Colonic mucosa (tissue), 4 donors: ENCODE measurements at places on chromosomes 11 and 22.

DNA sequence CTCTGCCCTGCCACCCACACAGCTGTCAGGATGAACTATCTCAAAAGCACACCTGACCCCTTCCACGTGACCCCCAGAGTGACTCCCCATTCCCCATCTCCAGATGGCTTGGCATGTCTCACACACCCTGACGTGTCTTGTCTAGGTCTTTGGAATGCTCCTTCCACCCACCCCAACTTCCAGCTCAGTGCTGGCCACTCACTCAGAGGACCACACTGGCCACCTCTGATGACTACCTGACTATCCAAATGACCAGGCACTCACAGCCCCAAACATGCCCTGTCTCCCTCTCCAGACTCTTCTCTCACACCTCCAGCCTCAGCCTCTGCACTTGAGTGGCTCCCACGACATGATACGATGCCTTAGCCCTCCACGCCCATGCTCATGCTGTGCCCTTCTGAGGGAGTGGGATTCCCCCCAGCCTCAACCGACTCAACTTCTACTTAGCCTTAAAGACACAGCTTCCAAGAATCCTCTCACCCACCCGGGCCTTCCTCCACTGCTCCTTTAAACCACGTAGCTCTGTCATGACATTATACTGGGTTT lies 259.4 kb downstream of the BUD13 start:
- DNase-seq, result no peak

DNA sequence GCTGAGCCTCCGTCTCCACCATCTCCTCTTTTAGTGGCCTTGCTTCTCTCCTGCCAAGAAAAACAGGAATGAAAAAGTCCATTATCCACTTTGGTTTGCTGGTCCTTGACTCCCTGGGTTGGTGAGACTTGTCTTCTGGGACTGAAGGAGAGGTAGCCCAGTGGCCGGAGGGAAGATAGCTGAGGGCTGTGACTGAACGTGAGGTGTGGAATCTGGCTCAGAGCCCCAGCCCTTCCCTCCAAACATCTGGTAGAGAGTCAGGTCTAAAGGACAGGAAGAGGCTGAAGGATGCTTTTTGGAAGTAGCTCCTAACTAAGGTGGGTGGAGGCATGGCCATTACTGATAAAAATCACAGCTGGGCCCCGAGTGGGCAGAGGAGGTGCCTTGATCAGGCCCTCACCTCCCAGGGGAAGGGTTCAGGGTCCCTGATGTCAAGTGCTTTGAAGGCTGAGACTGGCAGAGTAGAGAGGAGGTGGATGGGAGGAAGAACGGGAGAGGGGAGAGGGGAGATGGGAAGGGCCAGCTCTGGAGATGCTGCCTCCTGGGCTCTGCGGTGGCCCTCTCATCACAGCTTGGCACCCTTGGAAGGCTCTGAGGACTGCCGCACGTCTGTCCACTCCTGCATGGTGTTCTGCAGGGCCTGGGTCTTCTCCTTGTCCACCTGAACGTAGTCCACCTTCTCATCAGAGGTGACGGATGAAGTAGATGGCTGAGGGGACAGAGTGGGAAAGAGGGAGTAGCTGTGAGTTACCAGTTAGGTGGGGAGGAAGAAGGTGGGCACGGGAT lies 30.2 kb downstream of the USP35 start:
- DNase-seq, result no peak

- DNase-seq, result no peak
Observed at GRCh38 chr22:17925431-17925841, 98.9 kb downstream of the MICAL3 start.

DNA sequence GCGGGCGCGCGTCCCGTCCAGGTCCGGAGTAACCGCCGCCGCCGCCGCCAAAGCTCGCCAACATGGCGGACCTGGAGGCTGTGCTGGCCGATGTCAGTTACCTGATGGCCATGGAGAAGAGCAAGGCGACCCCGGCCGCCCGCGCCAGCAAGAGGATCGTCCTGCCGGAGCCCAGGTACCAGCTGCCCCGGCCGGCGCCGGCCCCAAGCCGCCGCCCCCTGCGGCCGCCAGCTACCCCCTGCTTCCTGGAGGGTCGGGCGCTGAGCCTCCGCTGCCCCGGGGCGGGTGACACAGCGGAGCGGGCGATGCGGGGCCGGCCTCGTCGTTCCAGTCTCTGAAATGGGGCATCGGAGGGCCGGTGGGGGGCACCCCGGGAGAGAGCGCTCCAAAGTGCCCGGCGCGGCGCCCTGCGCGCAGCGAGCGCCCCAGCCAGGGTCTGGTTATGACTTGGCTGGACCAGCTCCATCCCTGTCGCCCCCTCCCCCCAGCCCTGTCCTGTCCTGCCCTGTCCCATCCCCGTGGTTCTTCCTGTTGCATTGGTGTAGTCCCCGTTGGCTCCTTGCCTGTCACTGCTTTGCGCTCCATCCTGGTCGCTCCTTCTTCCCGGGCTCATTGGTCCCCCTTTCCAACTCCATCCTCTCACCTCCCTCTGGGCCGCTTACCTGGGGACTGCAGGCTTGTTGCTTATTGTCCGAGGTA lies 653 bp downstream of the GRK3 start:
- DNase-seq, result peak; percentile 26

DNA sequence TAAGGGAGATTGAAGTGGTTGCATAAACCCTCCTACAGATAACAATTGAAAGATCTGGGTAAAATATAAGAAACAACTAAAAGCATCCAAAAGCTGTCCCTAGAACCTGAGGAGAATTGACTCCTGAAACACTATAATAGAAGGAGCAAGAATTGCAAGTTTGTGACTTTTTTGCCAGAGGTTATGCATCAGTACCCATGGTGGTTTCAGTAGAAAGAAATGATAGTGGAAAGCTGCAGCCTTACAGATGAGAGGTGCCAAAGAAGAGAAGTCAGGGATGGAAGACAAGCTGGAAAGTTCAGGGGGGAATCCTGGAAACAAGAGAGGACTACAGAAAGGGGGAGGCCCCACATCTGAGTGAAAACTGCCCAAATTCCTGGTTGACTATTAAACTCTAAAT lies 80.7 kb downstream of the PACS1 start:
- DNase-seq, result no peak

DNA sequence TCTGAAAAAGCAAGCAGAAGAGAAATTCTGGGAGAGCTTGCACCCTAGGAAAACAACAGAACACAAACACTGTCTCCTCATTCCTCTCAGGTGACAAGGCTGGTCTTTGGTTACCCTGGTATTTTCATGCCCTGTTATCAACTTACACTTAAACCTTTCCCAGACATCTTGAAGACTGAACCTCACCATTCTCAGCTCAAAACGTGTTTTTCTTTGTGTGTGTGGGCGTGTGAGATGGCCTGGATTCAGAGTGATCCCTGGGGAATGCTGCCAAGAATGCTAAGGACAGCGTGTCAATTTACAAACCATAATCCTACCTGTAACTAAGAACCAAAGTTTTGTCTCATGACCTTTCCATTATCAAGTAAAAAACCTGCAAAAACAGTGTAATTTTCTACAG lies 33.3 kb downstream of the ELF5 start:
- DNase-seq, result no peak

- no peak for DNase-seq
Observed at GRCh38 chr11:63756919-63757761, 11.4 kb downstream of the ZFTA start.

- DNase-seq, result no peak
Observed at GRCh38 chr11:101916422-101916821, at the start of gene ANGPTL5. Gene ANGPTL5 (minus strand): TSS chr11:101916522. CDS start chr11:101907909, 8,613 bp downstream.

GRCh38 chr22:38504731-38505540 lies 1.2 kb downstream of the DDX17 start:
- peak; percentile 43 for DNase-seq

- DNase-seq, result no peak
Observed at GRCh38 chr11:76160856-76161255, 45.4 kb downstream of the WNT11 start.

GRCh38 chr11:30282289-30282631 lies 40.6 kb upstream of the ARL14EP start:
- DNase-seq, result no peak

- DNase-seq, result no peak
Observed at GRCh38 chr11:14544611-14545010, 24.4 kb upstream of the PSMA1 start.

GRCh38 chr11:129191649-129192048 lies 476 bp downstream of the ARHGAP32 start:
- peak; percentile 27 for DNase-seq

DNA sequence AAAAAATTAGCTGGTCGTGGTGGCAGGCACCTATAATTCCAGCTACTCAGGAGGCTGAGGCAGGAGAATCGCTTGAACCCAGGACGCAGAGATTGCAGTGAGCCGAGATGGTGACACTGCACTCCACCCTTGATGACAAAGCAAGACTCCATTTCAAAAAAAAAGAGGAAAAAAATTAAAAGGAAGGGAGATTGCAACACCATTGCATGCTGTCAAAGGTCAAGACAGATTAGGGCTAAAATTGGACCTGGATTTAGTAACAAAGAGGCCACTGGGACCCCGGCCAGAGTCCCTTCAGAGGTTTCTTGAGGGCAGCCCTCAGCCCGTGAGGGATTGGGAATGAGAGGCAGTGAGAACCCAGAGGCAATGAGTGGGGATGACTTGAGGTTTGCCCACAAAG lies 8.2 kb upstream of the MAFF start:
- no peak for DNase-seq

- DNase-seq, result no peak
Observed at GRCh38 chr11:87368151-87368550, 330.4 kb downstream of the TMEM135 start.

DNA sequence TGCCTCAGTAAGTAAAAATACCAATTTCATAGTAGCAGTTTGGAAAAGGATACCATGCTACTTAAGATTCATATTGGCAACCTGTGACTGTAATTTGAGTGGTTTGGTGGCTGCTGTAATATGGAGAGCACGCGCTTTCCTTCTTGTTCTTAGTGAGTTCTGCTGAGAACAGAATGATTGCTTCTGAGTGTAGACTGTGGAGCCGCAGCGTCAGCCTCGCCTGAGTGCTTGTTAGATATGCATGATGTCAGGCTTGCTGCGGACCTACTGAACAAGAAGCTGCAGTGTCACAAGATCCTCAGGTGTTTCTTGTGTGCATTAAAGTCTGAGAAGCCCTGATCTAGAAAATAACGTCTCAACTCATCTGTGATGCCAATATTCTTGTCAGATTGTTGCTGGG lies 143.2 kb downstream of the ARHGAP42 start:
- DNase-seq, result no peak

DNA sequence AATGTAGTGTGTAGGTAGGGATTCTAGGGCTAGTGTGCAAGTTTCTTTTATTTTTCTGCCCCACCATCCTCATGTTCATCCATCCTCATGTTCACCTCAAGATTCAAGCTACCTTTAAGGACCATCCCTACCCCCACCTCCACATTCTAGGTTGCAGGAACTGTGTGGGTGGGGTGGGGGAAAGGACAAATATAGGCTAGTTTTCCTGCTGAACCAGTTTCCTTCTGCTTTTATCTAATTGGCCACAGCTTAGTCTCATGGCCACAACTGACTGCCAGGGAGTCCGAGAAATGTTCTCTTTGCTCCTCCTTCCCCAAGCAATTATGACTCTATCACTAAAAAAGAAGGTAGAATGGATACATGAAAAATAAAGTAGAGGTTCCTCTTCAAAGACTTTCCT lies 179.0 kb upstream of the LARGE1 start:
- peak; percentile 20 for DNase-seq

GRCh38 chr11:83722392-83723119 lies 436.4 kb upstream of the CCDC90B start:
- no peak for DNase-seq

DNA sequence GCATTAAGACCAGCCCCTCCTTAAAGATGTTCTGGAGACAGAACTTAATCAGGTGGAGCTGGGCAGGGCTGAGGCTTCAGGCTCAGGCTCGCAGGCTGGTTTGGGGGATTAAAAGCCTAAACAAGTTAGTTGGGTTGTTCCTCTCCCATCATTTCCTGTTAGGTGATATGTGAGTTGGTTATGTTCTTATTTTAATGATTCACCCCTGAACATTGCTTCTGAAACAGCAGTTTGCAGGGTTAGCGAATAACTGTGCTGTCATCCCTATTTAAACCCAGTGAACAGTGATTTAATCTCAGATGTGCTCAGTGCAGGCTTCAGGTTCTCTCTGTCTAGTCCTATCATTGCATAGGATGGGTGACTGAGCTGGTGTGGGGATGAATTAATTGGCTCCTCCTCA lies 47.4 kb upstream of the BIRC3 start:
- no peak for DNase-seq

DNA sequence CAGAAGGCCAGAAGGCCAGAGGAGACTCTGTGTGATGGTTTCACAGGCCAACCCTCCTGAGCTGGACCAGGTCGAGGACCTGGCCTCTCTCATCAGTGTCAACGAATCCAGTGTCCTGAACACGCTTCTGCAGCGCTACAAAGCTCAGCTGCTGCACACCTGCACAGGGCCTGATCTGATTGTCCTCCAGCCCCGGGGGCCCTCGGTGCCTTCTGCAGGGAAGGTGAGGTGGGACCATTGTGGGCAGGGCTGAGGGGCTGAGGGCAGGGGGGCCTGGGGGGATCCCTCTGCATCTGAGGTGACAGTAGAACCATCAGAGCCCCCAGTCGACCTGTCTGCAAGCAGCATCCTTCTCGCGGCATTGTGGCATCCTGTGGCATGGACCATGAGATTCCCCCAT lies 30.3 kb downstream of the MYO18B start:
- no peak for DNase-seq

DNA sequence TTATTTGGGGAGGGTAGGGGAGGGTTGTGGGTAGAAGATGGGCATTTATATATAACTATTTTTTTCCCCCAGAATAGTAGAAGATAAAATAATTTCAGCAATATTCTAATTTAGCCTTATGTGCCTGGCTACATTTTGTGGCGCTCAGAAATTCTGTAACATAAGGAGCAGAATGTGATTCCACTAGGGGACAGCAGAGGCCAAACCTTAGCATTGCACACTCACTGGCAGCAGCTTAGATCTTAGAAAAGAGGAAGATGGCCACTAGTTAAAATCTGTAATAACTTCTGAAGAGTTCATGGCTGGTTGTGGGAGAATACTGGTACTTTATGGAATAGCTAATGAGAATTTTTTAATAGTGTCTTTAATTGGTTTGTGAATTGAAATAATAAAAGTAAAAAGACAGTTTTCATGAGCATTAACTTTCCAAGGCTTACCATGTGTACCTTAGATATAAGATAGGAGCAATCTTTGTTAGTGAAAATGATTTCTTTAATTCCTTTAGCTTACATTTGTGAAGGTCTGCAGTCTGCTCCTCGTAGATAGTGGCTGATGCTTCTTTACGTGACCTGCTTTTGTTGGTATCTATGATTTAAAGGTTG lies 33.1 kb downstream of the DDX10 start:
- DNase-seq, result peak; percentile 39
